Stimulated activated CD4-positive, alpha-beta T cell treated with anti-CD3 and anti-CD28 coated beads, Interleukin-2, amount 100 ng/mL, for 24 hours (primary cell): ENCODE measurements at places on chromosomes 4 and X.

DNA sequence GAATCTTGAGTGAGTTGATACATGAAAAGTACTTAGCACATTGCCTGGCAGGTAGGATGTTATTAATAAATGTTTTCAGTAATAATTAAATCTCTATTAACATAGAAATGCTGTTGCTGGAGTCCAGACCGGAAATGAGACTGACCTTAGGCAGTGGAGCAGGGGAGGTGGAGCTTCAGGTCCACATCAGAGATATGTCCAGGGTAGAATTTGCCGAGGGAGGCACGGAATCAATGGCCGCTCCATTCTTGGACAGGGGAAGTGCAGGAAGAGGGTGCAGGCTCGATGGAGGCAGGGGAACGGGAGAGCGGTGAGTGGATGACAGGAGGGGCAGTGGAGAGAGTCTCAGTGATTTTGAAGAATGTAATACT lies 107.3 kb downstream of the GATB start:
- no peak for DNase-seq

DNA sequence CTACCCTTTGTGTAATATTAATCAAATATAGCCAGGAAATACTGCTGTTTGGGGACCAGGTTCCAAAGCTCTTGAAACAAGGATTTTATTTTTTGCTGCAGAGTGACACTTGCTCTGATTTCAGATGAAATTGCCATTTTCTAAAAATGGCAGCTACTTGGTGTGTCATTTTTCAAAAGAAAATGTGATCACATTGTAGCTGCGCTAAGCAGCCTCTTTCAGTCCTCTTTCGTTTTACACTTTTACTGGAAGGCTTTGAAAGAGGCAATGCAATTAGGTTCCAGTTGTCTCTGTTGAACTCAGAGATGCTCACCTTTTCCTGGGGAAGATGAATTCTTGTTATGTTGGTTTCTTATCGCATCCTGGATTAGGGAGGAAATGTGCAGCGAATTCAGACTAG lies 85.1 kb downstream of the CT47B1 start:
- DNase-seq, result no peak

DNA sequence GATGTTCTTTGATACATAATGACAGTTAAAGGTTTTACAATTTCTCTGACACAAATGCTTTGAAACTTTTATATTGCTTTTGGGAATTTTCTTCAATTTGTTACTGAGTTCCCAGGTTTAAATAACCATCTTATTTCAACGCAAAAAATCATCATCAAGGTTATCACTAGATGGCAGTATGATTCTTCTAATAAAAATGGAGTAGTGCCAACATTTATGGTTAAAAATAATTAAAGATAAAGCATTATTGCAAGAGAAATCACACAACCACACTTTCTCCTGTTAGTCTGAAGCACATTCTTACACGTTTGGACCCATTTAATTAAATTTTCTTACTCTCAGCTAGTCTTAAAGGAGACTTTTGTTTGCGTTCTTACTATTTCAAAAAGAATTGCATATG lies 611.3 kb upstream of the CPXCR1 start:
- no peak for DNase-seq

GRCh38 chr4:20487852-20488251 lies 212.4 kb upstream of the PACRGL start:
- DNase-seq, result no peak

GRCh38 chr4:110631584-110632505 lies 9.0 kb upstream of the PITX2 start:
- peak; percentile 57 for DNase-seq

GRCh38 chr4:126687655-126688358 lies 945.0 kb upstream of the INTU start:
- no peak for DNase-seq

DNA sequence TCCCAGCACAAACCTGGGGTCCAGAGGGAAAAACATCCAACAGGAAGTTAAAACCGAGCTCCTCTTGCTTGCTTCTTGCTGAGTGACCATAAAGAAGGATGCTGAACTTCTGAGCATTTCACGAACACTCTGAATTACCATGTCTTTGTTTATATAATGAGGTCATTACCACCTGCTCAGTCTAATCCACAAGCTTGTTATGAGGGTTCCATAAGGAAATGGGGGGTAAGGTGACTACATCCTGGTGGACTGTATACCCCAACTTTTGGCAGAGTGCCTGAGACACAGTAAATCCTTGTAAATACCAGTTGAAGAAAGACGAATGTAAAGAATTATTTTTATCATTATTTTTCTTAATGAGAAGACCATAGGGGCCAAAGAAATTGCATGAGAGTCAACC lies 16.8 kb downstream of the CCDC149 start:
- no peak for DNase-seq

DNA sequence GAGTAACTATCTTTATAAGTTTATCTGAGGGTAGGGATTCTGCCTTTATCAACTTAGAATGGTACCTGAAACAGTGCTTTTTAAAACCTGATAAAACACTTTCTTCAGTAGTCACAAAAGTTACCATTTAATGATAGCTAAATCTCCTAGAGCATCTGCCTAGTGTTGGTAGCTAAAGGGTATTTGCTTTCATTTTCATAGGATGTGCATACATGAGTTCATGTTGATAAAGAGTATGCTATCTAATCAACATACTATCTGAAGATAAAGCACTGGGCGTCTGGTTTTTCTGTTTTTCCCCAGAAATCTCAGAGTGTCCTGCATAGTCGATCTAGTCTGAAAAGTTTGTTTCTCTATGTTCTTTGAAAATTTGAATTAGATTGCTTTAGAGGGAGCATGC lies 75.1 kb downstream of the ADGRL3 start:
- no peak for DNase-seq

GRCh38 chr4:15938182-15938581 lies 358 bp downstream of the FGFBP1 start:
- DNase-seq, result no peak

DNA sequence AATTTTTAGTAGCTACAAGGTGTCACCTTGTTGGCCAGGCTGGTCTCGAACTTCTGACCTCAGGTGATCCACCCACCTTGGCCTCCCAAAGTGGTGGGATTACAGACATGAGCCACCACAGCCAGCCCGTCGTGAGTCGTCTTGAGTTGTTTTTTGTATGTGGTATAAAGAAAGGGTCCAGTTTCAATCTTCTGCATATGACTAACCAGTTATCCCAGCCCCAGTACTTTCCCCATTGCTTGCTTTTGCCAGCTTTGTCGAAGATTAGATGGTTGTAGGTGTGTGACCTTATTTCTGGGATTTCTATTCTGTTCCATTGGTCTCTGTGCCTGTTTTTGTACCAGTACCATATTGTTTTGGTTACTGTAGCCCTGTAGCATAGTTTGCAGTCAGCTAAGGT lies 105.9 kb downstream of the OR13H1 start:
- DNase-seq, result no peak

- DNase-seq, result peak; percentile 64
Observed at GRCh38 chr4:120921456-120922380, 808 bp downstream of the PRDM5 start.

DNA sequence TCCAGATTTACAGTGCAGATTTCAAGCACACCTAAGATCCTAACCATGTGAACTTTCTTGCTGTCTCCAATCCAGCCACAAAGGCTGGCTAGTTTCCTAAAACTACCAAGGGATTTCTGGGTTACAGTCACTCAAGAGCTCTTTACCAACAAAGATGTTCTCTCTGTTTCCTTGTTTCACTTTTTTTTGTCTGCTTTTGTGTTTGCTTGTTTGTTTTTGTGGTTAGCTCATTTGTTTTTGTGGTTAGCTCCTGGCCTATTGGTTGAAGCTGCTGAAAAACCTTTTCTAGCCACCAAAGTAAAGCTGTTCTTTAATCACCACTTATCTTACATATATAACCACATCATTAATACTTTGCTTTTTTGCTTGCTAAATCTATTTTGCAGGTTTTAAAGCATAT lies 642.5 kb upstream of the GALNTL6 start:
- no peak for DNase-seq

DNA sequence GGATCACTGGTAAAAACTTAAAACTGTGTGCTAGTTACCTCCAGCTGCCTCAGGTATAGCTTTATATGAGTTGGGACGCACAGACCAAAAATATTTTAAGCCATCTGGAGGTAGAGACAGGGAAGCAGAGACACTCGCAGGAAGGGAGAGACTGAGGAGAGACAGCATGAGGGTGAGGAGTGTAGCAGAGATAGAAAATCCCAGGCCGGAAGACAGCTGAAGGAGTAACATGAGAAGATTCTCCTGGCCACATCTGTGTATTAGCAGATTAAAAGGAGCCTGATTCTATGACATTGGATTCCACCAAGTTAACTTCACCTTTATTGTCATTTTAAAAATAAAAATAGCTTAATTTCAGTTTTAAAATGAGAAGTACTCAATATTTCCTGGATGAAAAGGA lies 84.3 kb downstream of the PDLIM5 start:
- DNase-seq, result no peak

DNA sequence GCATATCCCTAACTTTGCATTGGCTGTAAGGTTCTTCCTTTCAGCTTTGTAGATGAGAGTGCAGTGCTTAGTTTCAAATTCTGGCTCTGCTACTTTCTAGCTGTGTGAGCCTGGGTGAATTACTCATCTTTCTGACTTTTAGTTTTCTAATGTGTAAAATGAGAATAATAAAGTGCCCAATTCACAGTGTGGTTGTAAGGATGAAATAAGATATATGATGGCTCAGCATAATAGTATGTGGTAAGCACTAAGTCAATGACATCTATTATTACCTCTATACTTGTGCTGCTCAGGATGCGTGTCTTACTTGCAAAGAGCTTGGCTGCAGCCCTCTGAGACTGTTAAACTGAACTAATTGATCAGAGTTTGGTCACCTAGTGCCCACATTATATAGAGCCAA lies 30.6 kb upstream of the ETNPPL start:
- no peak for DNase-seq

GRCh38 chr4:147984065-147984777 lies 252.3 kb downstream of the ARHGAP10 start:
- DNase-seq, result no peak

GRCh38 chrX:20412871-20413486 lies 146.3 kb upstream of the RPS6KA3 start:
- peak; percentile 19 for DNase-seq
